Stimulated activated CD4-positive, alpha-beta T cell treated with anti-CD3 and anti-CD28 coated beads, Interleukin-1b, Interleukin-23, amount 100 ng/mL, for 48 hours (primary cell): ENCODE measurements at places on chromosomes 12 and 14.

GRCh38 chr12:42338280-42338679, 12.3 kb downstream of the PPHLN1 start:
- DNase-seq: no peak

GRCh38 chr14:60621386-60621785, 27.9 kb downstream of the SIX1 start:
- no peak for DNase-seq

GRCh38 chr12:6074979-6075585, 49.4 kb downstream of the VWF start:
- peak; percentile 51 for DNase-seq

DNA sequence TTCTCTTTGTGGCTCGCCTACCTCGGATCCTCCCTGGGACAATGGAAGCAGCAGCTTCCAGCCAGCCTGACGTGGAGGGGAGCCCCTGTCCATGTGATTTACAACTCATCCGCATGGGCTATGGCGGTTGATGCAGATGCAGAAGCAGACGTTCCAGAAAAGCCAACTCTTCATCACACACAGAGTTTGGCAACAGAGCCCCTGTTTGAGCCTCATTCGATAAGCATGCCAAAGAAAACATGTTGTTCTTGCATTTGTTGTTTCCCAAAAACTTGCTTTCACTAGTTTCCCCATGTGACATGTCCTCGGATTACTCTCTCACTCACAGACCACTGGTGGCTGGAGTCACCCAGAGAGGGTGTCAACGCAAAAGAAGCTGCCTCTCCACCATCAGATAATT, 16.4 kb upstream of the TC2N start:
- no peak for DNase-seq

DNA sequence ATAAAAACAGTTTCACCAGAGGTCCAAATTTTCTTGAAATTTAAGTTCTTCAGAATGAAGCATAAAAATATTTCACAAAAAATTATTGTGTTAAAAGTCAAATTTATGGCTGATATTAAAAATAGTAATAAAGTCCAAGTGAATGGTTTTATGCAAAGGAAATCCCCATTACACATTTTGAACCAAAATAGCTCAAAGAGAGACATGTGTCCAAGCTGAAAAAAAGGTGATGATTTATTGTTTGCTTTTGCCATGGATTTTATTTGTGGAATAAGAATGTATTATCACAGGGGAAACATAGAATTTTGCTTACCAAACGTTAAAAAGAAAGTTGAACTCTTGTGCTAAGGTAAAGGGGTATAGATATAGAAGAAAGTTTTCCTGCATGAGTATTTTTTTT, 4.6 kb downstream of the FOXG1 start:
- DNase-seq: no peak

GRCh38 chr12:23684121-23684520, 265.3 kb downstream of the SOX5 start:
- no peak for DNase-seq

DNA sequence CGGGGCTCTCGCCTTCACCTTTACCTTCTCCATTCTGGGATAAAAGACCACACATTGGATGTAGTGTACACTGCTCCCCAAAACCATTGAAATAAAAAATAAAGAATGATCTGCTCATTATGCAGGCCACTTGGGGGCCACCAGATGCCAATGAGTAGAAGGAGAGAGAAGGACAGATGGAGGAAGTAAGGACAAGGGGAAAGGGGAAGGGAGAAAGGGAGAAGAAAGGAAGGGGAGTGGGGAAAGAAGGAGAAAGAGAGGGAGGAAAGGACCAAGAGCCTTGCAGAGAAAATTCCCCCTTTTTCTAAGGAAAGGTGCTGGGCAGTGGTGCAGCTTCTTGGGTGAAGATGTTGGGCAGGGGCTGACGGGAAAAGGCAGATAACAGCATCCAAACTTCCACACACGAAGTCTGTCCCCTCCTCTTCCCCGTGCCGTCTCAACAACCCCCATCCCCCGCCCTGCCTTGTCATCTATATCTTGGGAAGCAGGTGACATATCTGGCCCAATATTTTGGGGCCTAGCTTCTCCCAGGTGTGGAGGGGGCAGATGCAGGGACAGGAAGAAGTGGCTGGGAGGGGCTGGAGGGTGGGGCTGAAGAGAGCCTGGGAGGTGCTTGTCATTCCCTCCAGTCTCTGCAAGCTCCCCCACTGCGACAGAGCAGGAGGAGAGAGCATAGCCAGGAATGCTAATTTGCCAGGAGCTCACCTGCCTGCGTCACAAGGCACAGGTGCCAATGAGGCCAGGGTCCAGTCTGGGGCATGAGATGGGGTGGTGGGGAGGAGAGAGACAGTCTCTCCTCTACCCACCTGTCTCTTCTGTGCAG, 107.5 kb downstream of the SINHCAF start:
- no peak for DNase-seq

DNA sequence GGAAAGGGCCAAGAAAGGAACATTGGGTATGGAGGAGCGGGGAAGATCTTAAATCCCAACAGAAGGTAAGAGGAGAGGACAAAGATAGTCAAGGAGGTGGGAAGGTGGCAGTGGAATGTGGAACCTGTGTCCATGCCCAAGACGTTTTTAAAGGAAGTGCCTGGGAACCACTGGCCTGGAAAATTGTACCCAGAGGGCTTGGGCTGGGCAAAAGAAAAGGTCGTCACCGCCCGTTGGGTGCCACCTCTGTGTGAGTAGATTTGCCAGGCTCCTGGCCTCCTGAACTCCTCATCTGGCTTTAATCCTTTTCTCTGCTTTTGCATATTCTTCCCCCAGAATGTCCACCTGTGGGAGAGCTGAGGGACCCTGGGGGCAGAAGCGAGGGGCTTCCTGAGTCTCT, 32.6 kb downstream of the JDP2 start:
- DNase-seq: no peak

- peak; percentile 50 for DNase-seq
These were observed 8.0 kb upstream of the ACTN1 start for GRCh38 chr14:68986926-68987652.

GRCh38 chr12:28709986-28710685, 438.9 kb upstream of the FAR2 start:
- no peak for DNase-seq

GRCh38 chr12:85825746-85826145, 10.5 kb downstream of the RASSF9 start:
- no peak for DNase-seq

- DNase-seq: no peak
These were observed 411.2 kb downstream of the NPAS3 start for GRCh38 chr14:33349871-33350270.

DNA sequence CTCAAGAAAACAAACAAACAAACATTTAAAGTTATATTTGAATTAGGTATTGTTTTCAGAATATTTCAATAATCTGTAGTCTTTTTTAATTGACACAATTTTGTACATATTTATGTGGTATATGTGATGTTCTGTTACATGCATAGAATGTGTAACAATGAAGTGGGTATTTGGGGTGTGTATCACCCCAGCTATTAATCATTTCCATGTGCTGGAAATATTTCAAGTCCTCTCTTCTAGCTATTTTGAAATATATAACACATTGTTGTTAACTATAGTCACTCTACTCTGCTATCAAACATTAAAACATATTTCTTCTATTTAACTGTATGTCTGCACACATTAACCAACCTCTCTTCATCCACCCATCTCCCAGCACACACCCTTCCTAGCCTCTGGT, 32.0 kb upstream of the SIX1 start:
- no peak for DNase-seq
